ENCODE measurements at places on chromosomes 1 and 21. TPM values are rescaled to one million over a fixed set of nuclear protein-coding genes. Genes with fewer than 3 reads are reported as not detected.

Gene TIAM1
- polyA plus RNA-seq: 12.0 TPM

Gene NTMT2
- not detected for polyA plus RNA-seq

- no peak for DNase-seq
These were observed 98.5 kb upstream of the DMRTA2 start for GRCh38 chr1:50521703-50522102.

GRCh38 chr1:18783705-18784481, 75.6 kb downstream of the TAS1R2 start:
- DNase-seq: no peak

- DNase-seq: no peak
These were observed 17.3 kb downstream of the CA6 start for GRCh38 chr1:8962812-8963530.
